Stimulated activated CD8-positive, alpha-beta memory T cell treated with anti-CD3 and anti-CD28 coated beads, Interleukin-4, amount 100 ng/mL, for 4 hours (primary cell): ENCODE measurements at places on chromosomes 5 and 9.

DNA sequence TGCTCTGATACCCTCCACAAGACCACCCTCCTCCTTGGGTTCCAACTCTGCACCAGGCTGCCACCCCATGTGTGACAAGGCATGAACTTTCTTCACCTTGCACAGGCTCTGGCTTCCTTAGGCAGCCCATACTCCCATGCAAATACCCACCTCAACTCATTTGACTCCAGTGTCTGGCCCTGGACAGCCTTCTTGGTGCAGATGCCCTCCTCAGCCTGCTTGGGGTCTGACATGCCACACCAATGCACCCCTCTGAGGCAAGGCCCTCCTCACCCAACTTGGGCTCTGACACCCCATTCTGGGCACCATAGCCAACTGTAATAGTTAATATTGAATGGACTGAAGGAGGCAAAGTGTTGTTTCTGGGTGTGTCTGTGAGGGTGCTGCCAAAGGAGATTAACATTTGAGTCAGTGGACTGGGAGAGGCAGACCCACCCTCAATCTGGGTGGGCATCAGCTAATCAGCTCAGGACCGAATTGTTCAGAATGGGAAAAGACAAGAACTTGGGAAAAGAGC, 115.0 kb upstream of the EPB41L4A start:
- no peak for DNase-seq

DNA sequence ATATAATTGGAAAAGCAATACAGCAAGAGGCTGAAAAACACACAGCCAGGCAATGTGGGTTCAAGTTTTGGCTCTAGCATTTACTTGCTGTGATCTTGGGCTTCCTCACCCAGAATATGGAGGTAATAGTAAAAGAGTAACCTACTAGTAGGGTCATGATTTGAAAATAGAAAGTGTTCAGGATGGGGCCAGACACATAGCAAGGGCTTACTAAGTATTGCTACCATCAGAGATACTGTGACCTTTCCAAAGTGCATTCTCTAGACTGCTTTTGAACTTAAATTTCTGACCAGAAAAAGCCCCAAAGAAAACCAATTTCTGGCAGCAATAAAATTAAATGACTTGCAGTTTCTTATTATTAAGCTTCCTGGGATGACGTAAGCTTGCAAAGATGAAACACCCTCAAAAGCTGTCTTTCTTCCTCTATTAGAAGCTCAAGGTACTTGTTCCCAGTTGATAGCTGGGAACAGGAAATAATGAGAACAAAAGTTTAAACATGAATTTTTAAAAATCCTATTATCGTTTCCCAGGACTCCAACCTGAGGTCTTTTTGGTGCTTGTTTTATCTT, 20.3 kb downstream of the SLC45A2 start:
- no peak for DNase-seq

GRCh38 chr5:145489516-145489915, 345.6 kb downstream of the PRELID2 start:
- no peak for DNase-seq

GRCh38 chr5:83099001-83099400, 21.7 kb downstream of the XRCC4 start:
- no peak for DNase-seq

DNA sequence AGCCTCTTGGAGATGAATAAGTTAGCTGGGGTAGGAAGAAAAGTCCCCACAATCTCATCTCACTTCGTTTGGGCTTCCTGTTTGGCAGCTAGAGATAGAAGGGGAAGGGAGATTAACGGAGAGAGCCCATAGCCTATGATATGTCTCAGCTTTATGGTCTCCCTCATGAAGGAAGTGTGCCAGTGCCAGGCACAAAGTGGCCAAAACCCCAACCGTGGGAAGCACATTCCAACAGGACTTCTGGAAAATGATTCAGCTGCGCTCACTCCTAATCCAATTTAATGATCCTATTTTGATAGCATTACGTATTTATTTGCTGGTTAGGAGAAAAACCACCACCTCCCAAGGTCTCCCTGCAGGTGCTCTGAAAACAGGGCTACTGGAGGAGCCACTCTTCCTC, 303.1 kb upstream of the CLINT1 start:
- DNase-seq = no peak

DNA sequence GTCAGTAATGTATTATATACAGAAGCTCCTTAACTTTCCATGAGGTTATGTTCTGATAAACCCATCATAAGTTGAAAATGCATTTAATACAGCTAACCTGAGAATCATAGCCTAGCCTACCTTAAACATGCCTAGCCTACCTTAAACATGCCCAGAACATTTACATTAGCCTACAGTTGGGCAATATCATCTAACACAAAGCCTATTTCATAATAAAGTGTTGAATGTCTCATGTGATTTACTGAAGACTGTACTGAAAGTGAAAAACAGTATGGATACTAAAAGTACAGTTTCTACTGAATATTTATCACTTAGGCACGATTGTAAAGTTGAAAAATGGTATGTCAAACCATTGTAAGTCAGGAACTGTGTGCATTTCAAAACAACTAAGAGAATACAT, 1.6 kb downstream of the GM2A start:
- DNase-seq = no peak

GRCh38 chr5:9056046-9056445, 489.8 kb downstream of the SEMA5A start:
- DNase-seq = no peak

GRCh38 chr9:82034956-82035731, 46.6 kb downstream of the SPATA31D1 start:
- DNase-seq = no peak

GRCh38 chr5:107769519-107769918, 98.8 kb upstream of the EFNA5 start:
- no peak for DNase-seq

DNA sequence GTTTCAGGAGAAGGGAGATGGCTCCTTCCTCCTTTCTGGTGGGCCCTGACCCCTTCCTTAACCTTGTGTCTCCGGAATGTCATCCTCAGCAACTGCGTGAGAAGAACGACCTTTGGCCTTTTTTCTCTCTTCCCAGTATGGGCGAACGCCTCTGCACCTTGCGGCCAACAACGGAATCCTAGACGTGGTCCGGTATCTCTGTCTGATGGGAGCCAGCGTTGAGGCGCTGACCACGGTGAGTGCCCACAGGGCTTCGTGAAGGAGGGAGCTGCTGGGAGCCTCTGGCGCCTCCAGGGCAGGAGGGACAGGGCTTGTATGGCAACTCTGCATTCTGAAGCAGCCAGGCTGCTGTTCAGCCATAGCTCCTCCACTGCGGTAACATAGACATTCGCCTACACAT, 68.0 kb upstream of the CTSL start:
- DNase-seq = no peak

DNA sequence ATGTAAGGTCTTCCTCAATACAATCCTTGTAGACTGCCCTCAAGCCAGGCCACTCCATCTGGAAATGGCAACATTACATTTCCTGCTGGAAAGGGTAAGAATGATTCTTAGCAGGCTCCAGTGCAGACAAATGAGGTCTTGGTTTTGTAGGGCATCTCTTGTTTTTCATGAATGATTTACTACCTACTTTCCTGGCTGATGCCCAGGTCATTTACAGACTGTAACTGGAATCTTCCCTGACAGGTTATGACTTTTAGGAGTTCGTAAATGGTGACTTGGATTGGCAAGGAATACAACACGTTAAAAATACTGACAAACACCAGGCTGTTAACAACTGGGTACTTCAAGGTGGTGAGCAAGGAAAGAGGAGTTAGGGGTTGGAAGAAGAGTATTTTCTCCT, 510.5 kb upstream of the TNC start:
- DNase-seq = no peak
